ENCODE measurements at places on chromosomes 16 and 17. TPM values are rescaled to one million over a fixed set of nuclear protein-coding genes. Genes with fewer than 3 reads are reported as not detected.

Gene SMTNL2
- total RNA-seq: 33.9 TPM

Gene GP1BA
- total RNA-seq: not detected

Gene FBF1
- total RNA-seq: 10.1 TPM

Gene SRL
- total RNA-seq: 1.6 TPM

Gene SEC14L5
- 1.6 TPM for total RNA-seq

Gene KRT20
- not detected for total RNA-seq

Gene PHOSPHO1
- 12.2 TPM for total RNA-seq

Gene RASL10B
- 11.0 TPM for total RNA-seq

Gene RAB11FIP4
- total RNA-seq: 15.3 TPM

Gene ZKSCAN2
- total RNA-seq: 11.8 TPM

Gene NCOR1
- total RNA-seq: 93.4 TPM

Gene IL21R
- total RNA-seq: 0.30 TPM

Gene SLFN12
- 16.8 TPM for total RNA-seq

Gene FAHD1
- total RNA-seq: 35.6 TPM

Gene TBC1D3L
- total RNA-seq: 3.3 TPM

Gene KRT31
- 0.11 TPM for total RNA-seq

Gene FBXL20
- 26.1 TPM for total RNA-seq

Gene ZNF286A
- total RNA-seq: 39.2 TPM

Gene STAT5A
- 8.3 TPM for total RNA-seq

Gene RTN4RL1
- 5.6 TPM for total RNA-seq

Gene MT1H
- total RNA-seq: not detected

Gene MYO18A
- 50.6 TPM for total RNA-seq

Gene ITGB4
- total RNA-seq: 46.5 TPM

Gene KRT14
- total RNA-seq: 1.4 TPM

Gene CHST4
- 0.50 TPM for total RNA-seq

Gene TNFRSF17
- total RNA-seq: 0.22 TPM

Gene HOXB7
- 16.6 TPM for total RNA-seq

Gene SNX20
- total RNA-seq: 1.1 TPM

Gene EXOC7
- total RNA-seq: 84.7 TPM

Gene SLFN14
- 0.50 TPM for total RNA-seq

Gene NME3
- total RNA-seq: 76.7 TPM

Gene AXIN2
- 17.4 TPM for total RNA-seq

Gene MPDU1
- 41.2 TPM for total RNA-seq

Gene NAGS
- total RNA-seq: 1.6 TPM

Gene PLCG2
- 13.6 TPM for total RNA-seq

Gene TBX6
- total RNA-seq: 0.20 TPM

Gene KCNJ18
- total RNA-seq: not detected
